ENCODE measurements at places on chromosomes 5 and 9.

- no peak for DNase-seq
Observed at GRCh38 chr9:101408374-101409078, 9.9 kb downstream of the ZNF189 start.

GRCh38 chr9:129446828-129447550 is 173.9 kb downstream of the C9orf50 start:
- DNase-seq: no peak

- DNase-seq: no peak
Observed at GRCh38 chr9:8850914-8851313, 1051.3 kb upstream of the DMAC1 start.

GRCh38 chr5:39526914-39527477 is 102.2 kb upstream of the DAB2 start:
- no peak for DNase-seq

GRCh38 chr9:78215706-78216105 is 20.2 kb upstream of the CEP78 start:
- no peak for DNase-seq

DNA sequence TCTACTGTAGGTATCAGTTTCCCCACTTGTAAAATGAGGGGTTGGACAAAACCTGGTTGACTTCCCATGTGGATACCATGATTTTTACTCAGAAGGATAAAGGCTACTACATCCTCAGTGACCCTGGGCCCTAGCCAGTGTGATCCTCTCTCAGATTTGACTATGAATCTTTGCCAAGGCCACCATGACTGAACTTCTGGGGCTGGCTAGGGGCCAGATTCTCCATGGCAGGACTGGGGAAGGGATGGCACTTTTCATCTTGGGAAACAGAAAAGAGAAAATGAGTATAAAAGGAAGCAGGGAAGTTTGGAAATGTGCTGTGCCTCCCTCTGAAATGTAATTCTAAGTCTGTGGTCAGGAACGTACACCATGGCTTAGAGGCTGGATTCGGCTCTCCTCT is 1.4 kb upstream of the FSTL4 start:
- DNase-seq: no peak

DNA sequence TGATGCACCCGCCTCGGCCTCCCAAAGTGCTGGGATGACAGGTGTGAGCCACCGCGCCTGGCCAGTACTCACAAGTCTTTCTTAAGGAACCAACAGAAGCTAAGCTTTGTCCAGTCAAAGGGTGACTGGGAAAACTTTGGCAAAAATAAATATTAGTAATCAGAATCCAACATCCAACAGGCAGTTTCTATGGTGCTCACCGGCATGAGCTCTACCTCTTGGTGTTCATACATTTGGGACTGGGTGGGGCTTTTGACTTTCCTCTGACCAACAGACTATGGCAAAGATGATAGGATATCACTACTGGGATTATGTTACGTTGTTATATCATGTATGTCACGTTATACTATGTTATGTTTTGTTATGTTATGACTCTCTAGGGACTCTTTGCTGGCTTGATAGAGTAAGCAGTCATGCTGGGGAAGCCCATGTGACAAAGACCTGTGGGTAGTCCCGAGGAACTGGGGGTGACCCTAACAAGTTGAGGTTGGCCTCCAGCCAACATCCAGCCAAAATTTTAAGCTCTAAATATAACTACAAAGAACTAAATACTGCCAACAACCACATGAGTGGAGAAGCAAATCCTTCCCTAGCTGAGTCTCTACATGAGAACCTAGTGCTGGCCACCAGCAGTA is 6.0 kb downstream of the RASGEF1C start:
- DNase-seq: no peak

DNA sequence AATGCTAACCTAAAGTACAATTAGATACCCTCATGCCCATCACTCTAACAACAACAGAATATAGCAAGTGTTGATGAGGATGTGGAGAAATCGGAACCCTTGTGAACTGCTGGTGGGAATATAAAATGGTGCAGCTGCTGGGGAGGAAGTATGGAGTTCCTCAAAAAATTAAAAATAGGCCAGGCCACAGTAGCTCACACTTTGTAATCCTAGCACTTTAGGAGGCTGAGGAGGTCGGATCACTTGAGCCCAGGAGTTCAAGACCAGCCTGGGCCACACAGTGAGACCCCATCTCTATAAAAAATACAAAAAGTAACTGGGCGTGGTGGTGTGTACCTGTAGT is 18.0 kb upstream of the MRNIP start:
- no peak for DNase-seq

DNA sequence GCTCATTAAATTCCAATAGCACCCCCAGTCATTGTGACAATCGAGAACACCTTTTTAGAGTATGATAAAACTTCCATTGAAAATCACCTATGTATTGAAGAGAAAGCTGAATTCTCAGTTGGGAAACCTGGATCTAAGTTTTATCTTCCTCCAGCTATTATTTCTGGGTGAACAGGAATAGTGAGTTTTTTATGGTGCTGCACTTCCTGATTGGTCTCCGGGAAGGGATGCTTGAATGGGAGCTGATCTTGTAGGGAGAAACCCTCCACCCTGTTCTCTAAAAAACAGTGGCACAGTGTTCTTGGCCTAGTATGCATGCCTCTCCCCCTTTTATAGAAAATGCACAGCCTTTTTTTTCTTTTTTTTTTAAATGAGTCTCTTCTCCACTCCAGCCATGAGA is 112.2 kb downstream of the ACTBL2 start:
- DNase-seq: no peak

DNA sequence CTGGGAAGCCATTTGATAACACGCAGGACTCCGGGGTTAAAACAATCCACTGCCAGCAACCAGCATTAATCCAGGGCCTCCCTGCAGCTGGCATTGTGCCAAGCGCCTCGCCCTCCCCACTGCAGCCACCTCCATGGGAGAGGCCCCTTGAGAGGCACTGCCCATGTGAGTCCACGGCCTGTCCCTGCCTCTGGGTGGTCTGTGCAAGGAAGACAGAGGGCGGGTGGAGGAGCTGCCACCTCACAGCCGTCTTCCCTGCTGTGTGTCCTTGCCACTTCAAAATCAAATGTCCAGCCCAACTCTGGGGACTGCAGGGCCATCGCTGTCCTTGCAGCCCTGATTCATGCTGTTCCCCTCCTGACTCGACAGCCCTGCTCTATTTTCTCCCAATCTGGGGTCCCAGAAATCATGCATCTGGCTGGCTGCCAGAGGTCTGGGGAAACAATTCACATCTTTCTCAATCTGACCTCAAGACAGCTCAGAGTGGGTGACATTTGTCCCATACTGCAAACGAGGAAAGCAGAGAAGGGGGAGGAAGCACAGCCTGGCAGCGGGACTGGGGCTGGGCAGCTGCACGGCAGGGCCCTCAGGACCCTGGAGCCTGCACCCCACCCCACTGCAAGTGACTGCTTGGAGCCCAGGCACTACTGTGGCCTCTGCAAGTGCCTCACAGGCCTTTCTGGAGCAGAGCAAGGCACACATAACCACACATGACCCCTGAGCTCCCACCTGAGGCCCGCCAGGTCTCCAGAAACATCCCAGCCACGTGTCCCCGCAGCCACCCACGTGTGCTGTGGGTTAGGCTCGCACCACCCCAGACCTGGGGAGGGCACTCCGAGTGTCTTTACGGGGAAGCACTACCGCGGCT is 15.7 kb downstream of the BRD3OS start:
- DNase-seq: no peak

DNA sequence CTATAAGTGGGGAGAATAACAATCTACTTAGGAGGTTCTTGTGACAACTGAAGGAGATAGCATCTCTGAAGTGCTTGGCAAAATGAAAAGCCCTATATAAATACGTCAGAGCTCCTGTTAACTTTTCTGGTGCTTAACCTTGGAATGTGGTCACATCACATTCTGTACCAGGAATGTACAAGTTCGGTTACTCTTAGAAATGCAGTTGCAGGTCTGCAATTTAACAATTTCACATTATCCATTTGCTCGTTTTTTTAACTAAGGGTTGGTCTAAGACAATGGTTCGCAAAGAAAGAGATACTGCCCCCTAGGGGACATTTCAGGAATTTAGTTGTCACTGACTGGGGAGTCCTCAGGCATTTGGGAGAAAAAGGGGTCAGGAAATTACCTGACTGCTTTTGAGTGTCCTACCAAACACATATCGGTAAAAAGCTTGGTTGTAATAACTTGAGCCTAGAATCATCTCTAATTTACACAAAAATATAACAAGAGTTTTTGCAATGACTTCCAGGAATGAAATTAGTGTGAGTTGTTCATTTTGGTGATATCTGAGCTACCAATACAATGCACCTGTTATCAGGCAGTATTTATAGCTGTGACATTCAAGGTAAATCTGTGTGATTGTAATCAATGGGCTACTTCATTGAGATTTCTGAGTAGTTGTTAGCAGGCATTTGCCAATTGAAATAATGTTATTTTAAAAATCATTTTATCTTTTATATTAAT is 5.4 kb upstream of the HBEGF start:
- no peak for DNase-seq

GRCh38 chr5:171575386-171575785 is 155.9 kb downstream of the FGF18 start:
- DNase-seq: no peak
